ENCODE measurements at places on chromosomes 4 and X.

DNA sequence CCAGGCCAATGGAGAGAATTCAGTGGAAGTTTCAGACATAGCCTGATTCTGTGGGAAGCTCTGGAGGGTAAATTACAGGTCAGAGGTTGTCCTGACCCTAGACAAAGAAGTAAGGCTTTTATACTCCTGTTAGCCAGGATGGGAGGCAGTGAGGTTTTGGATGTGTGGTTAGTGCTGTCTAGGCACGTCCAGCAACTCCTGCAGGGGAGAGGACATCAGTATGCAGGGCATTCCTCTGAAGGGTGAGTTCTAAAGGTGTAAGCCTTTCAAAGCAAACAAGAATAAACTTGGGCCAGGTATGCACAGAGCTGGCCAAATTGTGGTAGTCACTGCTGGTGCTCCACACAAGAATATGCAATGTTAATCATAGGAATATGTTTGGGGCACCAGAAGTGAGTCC, 562.5 kb downstream of the CCSER1 start:
- DNase-seq: no peak

GRCh38 chrX:110985470-110985869, 110.5 kb upstream of the PAK3 start:
- no peak for DNase-seq

DNA sequence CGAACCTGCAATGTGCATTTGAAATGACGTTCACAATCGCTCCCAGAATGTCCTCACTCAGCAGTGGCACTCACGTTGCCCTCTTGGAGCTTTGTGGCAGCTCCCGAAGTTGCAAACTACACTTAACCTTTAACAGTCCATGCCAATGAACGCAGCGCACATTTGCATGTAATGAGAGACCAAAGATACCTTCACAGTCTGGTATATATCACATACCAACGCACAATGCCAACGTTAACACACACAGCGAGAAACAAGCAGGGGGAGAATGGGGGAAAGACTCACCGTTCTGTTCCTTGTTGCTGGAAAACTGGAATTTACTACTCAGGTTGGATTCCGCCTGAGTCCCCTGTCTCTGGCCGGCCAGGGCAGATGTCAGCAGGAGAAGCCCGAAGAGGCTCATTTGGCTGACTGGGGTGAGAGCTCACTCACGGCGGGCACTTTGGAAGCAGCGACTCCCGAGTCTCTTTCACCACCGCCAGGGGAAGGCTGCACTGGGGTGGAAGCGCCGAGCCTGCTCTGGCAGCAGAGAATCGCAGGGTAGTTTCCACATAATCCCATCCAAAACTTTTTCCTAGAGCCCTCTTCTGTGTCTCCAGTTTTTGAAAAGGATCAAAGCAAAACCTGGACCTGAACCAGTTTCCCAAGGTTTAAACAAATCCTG, 966 bp downstream of the PDGFC start:
- peak; percentile 49 for DNase-seq

DNA sequence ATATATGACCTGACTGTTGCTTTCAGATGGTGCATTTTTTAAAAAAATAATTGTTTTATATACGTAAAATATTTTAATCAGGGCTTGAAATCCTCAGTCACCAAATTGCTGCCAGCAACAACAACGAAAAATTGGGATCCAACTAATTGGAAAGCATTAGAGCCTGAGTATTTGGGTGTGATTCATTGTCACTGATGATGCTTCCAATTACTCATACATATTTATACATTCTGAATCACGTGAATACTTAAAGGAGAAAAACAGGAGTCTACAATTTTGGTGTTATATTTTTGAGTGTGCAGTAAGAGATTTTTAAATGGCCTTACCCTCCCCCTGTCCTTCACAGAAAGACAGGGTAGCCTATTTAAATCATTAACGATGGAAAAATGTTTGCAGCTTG, 765.6 kb upstream of the TENM3 start:
- no peak for DNase-seq

DNA sequence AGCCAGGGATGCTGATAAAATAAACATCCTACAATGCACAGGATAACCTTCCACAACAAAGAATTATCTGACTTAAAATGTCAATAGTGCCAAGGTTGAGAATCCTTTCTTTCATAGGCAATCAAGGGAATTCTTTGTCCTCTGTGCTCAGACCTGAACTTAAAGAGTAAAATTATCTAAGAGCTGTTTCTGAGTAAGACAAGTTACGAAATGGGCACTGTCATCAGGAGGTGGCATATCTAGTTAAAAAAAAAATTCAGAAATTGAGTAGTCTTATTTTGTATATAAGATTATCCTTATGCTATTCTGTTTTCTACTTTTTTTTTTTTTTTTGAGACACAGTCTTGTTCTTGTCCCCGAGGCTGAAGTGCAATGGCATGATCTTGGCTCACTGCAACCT, 3.3 kb upstream of the RAB33B start:
- DNase-seq: no peak

DNA sequence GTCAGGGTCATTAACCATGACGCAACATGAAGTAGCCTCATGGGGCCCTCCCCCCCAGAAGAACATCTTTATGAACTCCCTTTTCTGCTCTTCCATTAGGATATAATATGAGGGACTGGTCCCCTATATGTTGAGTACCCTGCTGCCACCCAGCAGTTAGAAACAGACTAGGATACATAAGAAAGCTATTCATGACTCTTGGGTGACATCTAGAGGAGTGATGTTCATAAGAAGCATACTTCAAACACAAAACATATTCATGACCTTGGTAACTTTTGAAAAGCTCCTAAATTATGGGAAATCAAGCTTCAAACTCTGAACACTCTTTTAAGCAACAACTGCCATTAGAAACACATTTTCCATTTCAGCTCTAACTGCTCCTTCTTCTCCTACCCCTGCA, 155.2 kb upstream of the SPIN4 start:
- DNase-seq: no peak

DNA sequence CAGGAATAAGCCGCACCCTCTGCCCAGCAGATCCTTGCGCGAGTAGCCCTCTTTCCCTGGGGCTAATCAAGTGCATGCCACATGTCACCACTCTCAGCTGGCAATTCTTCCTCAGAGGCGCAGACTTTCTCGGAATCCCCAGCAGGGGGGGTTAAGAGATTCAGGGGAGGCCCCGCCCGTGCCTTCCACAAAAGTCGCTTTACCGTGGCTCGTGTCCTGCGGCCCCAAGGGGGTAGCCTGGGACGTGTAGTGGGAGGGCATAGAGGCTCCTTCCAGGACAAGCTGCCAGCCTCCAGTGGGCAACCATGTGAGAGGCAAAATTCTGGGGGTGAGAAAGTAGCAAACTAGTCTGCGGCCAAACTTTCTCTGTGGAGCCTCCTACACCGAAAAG, 652 bp downstream of the SRPX start:
- DNase-seq: no peak

DNA sequence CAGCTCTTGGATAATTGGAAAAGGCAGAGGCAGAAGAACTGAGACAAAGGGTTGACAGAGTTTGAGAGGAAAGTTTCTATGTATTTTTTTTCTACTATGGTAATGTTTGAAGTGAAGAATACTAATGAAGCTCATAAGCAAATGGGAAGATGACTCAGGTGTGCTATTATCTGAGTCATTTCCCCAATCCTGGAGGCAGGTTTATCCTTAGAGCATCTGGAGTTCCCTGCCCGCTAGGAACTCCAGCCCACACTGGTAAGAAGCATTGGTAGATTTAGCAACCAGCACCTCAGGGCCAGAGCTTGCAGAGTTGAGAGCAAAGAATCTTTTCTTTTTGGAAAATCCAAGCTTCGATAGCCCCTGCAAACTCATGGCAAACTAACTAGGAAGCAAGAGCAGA, 55.2 kb downstream of the DOCK11 start:
- no peak for DNase-seq

GRCh38 chrX:40253771-40254170, 156.0 kb upstream of the BCOR start:
- no peak for DNase-seq

GRCh38 chr4:123870216-123870876, 473.8 kb downstream of the SPRY1 start:
- DNase-seq: no peak

GRCh38 chrX:129653971-129654651, 645 bp downstream of the APLN start:
- no peak for DNase-seq
